ENCODE measurements at places on chromosomes 2 and 18.

DNA sequence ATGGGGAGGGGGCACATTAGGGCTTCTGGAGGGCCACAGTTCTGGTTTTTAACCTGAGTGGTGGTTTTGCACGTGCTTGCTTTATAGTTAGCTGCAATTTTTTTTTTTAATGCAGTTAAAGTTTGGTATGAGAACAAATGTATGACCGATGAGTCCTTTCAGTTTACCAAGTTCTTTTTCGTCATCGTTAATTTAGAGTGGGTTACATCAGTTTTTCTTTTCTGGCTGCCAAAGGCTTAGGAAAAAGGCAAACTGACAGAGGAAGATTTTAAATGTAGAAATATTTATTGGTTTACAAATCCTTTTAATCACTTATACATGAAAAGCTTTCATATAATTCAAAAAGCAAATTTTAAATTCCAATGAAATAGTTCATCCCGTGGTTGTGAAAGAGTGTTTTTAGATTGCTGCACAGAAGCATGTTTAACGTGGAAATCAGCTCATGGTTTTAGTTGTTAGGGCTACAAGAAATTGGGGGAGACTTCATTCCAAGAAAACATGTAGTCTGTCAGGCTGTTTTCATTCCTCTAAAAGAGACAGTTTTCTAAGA is 82.9 kb downstream of the MSH2 start:
- DNase-seq: no peak

- DNase-seq: no peak
Measured at GRCh38 chr2:26612522-26613240, 28.5 kb downstream of the CIB4 start.

- no peak for DNase-seq
Measured at GRCh38 chr2:157334797-157335196, 9.2 kb upstream of the ERMN start.

- DNase-seq: no peak
Measured at GRCh38 chr2:240413813-240414429, 21.5 kb upstream of the GPC1 start.

DNA sequence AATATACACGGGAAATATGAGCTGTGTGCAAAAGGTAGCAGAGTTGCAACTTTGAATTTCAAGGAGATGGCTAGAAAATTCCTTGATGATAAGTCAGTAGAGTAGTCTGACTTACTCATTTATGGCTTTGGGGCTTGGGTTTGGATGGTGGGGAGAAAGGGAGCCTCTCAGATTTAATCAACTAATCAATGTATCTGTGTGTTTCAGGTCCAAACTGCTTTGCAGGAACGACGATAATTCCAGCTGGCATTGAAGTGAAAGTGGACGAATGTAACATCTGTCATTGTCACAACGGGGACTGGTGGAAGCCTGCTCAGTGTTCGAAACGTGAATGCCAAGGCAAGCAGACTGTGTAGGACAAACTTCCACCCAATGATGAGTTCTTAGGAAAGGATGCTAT is 164.6 kb downstream of the VWC2L start:
- no peak for DNase-seq

GRCh38 chr18:21522530-21522929 is 78.0 kb downstream of the ESCO1 start:
- DNase-seq: no peak

DNA sequence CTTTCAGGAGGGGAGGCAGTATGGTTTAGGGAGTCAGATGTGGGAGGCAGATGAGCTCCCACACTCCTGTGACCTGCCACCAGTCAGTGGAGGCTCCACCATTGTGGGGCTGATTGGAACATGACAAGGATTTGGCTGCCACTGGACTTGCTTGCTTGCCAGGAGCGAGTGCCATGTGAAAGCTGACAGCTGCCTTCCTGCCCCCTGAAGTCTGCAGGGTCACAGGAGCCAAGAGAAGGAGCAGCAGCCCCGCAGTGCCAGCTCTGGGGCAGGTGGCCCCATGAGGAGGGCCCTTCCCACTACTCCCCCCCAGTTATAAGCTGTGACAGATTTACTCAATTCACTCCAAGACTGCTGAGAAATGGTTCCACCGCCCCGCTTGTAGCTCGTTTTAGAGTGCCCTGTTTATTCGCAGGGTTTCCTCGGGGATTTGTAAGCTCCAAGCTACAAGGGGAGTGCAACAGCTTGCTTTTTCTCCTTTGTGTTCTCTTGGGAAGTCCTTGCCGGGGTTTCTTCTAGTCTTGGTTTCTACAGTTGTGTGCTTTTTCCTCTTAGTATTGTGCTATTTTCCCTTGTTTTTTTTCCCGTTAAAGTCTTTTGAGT is 414.3 kb downstream of the MEIS1 start:
- DNase-seq: no peak

DNA sequence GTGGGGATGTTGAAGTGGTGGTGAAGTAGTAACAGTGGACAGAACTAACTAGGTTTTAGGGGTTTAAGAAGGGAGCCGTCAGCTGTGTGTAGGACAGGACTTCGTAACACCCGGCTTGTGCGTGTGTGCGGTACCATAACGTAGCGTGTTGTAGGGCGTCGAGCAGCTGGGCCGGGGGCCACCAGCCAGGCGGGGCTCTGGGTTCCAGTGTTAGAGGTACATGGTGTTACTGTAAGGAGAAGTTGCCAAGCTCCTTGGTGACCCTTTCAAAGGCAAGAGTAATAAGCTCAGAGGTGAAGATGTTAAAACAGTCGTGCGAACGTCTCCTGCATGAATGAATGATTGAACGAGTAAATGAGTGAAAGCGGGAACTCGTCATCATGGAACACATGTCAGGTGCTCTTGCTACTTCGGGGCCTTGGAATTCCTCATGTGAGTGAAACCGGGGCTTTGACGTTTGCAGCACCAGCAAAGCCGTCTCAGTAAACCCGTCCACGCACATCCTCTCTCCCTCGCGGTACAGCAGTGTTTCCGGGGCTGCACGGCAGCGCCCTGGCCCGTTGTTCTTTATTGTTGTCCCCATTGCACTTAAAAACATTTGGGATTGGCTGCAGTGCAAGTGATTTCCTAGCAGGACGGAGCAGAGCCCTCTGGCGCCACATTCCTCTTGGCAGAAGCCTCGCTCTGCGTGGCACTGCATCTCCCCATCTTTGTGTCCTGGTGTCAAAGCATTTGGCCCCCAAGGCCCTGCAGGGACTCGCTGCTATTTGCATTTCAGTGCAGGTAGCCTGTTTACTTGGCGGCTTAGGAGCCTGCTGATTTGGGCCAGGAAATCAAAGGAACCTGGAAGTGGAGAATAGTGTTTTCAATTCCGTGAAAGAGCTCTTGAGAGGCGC is 115.0 kb downstream of the GBX2 start:
- no peak for DNase-seq

- no peak for DNase-seq
Measured at GRCh38 chr18:22228976-22229375, 59.6 kb downstream of the GATA6 start.

DNA sequence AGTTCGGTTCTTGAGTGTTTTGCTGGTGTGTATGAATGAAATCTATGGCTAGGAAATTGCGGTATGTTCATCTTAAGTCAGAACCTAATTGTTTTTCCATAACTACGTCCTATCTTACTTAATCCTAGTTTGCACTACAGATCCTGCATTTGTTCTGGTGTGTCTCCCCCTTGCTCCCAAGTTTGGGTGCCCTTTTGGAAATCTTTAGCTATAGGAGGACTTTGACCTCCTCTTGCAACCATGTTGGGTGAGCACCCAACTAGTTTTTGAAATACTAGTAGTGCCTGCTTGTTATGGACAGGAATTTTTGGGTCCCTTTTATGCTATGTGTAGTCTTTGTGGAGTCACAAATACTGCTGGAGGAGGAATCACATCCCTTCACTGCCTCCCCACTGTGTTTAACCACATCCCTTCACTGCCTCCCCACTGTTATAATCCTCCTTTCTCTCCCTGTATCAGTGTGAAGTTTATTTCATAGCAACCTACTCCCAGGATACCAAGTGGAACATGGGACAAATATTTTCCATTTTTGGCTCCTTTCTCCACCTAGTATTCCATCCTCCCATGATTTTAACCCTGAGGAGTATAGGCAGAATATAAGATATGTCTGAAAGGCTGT is 26.3 kb upstream of the COBLL1 start:
- DNase-seq: no peak

- no peak for DNase-seq
Measured at GRCh38 chr2:54704688-54705605, 18.5 kb upstream of the EML6 start.

- peak; percentile 91 for DNase-seq
Measured at GRCh38 chr2:191486584-191487320, 191.2 kb upstream of the NABP1 start.

GRCh38 chr2:238667639-238668038 is 180.2 kb upstream of the TWIST2 start:
- no peak for DNase-seq

DNA sequence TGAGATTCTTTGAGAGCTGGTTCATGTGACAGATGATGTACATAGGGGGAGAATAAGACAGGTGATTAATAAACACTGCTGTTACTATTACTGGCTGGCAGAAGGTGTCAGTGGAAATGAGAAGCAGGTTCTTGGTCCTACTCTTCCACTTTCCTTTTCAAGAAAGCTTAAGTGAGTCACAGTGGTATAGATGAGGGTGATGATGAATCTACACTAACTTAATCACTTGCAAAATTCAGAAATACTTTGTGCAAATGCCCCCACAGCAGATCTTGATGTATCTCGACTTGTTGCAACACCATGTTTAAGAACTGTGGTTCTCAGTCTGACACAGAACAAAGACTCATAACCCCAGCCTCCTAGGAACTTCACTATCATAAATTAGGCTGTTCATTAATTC is 35.9 kb upstream of the MGAT5 start:
- DNase-seq: no peak

GRCh38 chr18:69455125-69455524 is 54.4 kb downstream of the DOK6 start:
- DNase-seq: no peak

DNA sequence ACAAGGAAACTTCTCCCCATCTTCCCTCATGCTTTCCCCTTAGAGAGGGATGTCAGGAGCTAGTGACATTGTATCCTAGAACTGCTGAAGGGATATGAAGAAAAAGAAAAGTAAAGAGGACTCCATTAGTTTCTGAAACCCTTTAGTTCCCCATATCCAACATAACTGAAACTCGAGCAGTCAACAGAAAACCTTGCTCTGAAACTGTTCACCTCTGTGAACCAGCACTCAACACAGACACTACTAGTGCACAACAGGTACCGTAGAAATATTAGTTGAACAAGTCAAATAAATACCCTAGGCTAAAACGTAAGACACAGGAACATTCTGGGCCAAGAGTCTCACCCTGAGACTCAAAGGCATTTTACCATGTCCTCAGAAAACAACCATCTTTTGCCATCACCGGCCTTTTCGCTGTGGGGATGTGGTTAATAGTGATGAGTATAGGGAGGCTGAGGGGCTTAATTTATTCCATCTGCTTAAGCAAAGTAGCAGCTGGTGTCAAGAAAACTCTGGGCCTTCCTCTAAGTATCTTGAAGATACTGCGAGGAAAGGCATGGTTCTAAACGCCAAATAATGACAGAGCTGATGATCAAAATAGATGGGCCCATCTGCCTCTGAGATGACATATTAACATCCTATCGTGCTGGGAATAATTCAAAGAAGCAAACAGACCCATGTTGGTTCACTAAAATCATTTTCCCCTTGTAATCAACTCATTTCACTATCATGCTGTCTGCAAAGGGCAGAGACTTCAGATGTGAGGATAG is 156.8 kb downstream of the STK39 start:
- DNase-seq: no peak

GRCh38 chr2:102001767-102002142 is 10.0 kb downstream of the IL1R2 start:
- DNase-seq: no peak

DNA sequence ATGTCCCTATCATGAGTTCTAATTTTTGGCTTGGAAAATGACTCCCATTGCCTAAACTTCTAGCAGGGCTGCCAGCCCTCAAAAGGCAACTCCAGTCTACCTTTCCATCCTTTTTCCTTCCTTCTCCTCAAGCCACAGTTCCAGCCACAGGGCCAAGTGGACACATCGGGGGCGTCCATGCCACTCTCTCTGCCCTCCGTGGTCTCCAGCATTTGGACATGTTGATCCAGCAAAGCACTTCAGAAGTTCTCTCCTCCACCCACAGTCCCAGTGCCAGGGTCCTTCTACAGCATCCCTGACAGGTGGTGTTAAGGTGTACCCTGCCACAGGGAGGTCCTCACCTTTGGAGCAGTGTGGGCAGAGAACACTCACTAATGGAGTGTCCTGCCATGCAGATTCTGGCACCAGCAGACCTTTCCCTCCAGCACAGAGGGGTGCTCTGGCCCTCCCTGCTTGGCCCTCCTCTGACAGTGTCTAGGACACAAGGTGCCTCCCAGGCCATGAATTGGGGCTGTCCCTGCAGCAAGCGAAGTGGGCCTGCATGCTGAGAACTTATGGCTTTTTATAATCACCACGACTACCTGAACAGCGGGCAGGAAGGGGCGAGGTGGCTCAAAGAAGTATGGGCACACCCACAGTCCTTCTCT is 1.6 kb upstream of the FABP1 start:
- DNase-seq: no peak

DNA sequence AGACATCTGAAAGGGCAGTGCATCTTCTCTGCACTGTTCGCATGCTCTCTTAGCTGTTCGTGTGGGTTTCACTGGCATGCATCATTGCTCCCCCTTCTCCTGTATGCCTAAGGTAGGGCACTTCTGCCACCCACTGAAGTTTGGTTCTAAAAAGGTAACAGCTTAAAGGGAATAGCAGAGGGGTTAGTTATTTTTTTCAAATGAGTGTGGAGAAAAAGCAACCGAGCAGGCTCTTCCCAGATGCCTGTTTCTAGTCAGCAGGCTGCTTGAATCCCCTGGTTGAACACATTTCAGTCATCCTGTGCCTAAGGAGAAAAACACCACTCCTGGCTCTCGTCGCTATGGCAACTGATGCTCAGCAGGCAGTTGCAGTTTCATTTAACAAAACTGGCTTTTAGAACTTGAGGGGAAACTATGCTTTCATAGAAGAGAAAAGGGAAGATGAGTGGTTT is 69.8 kb upstream of the GALNT3 start:
- no peak for DNase-seq

GRCh38 chr2:40321822-40322221 is 130.1 kb downstream of the SLC8A1 start:
- DNase-seq: no peak

DNA sequence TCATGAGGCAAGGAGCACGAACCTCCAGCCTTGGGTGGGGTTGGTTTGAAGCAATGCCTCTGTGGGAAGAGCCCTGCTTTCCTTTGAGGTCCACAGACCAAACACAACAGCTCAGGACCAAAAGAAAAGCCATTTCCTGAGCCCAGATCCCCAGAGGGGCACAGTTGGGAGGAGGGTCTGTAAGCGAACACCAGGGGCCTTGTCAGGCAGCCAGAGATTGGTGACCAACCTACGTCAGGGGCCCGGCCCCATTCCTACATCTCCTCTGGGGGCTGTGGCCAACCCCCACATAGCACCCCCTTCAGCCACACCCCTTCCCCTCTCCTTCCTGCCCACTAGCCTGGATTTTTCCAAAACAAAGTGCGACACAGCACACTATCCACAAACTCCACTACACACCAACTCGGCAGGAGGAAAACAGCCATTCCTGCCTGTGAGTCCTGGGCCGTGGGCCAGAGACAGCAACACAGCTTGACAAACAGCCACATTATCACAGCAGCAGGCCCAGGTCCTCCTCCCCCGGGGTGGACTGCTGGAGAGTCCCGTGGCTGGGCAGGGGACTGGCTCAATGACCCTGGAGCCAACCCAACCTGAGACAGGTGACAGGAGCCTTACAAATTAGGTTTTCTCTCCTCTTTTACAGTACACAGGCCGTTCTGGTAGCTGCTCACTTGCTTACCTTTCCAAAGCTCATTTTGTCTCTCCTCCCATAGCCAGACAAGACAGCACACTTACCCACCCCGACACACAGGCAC is 98.8 kb downstream of the TNS1 start:
- DNase-seq: no peak

GRCh38 chr2:148521181-148521580 is 123.4 kb upstream of the EPC2 start:
- DNase-seq: no peak

Data from AG04450 (cell line).